Panc1 (cell line): ENCODE measurements at places on chromosomes 3 and 15.

DNA sequence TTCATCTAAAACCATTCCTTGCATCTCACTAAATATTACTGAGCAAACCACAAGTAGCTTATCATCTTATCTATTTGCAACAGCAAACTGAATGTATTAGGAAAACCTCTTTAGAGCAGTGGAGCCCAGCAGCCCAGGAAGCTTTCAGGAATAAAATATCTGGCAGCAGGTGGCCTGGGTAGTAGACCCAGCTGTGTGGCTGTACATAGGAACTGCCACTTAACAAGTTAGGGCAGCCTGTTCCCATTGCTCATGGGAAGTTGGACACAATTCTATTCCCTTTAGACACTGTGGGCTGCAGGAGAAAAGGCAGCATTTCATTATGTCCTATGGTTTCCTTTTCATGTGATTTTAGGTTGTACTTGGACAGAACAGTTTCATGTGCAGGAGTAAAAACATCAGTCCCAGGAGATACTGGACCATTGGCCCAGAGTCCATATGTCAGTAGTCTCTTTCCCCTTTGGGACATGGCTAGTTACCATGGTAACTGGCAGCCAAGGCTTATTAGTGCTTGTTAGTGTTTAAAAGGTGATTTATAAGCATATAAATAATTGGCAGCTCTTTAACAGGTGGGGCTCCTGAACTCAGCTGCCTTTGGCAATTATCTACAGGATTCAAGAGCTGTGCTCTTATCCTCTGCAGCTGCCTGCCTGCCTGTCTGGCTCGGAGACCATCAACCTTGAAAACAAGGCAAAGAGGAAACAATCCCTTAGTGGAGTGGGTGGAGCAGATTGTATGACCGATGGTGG is 28.9 kb upstream of the LSAMP start:
- no peaks in the 10 kb centered on the region for H3K36me3 ChIP-seq
- no peaks in the 10 kb centered on the region for H3K4me1 ChIP-seq
- no peak overlapping the region for H3K4me3 ChIP-seq
- H3K27ac ChIP-seq, result no peak overlapping the region

- peaks cover 3% of the 10 kb centered on the region; the same call in 1 of the 2 replicates for H3K27me3 ChIP-seq
- peak overlapping the region; percentile 80 for H3K4me3 ChIP-seq
- no peaks in the 10 kb centered on the region; the same call in 1 of the 2 replicates for H3K36me3 ChIP-seq
- no peak for DNase-seq
These were observed 531 bp downstream of the LZTFL1 start for GRCh38 chr3:45841420-45841756.

DNA sequence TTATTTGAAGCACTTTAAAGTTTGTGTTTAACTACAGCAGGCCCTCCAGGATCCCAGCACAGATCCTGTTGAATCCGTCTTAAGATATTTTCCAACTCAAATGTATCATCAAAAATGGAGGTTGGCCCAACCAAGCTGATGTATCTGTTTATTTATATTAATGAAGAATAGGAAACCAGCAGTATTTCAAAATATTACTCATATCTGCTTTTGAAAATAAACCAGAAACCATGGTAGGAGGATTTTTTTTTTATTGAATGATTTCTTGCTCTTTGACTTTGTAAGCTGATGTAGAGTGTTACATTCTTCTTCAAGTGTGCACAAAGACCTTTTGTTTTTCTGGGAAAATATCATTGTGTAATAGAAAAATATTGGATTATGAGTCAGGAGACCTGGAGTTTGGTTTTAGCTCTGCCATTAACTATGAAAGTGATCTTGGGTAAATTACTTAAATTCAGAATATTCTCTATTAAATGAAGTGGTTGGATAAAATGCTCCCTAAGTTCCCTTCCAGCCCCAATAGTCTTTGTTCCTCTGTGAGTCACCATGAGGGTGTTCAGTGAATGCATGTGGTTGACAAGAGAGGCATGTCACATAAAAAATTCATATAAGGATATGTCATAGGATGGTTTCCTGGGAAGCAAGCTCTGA is 221.3 kb upstream of the GAP43 start:
- H3K4me3 ChIP-seq, result no peak overlapping the region
- no peaks in the 10 kb centered on the region for H3K4me1 ChIP-seq
- DNase-seq, result no peak
- H3K36me3 ChIP-seq, result no peaks in the 10 kb centered on the region
- H3K27me3 ChIP-seq, result no peaks in the 10 kb centered on the region
- no peak overlapping the region for H3K27ac ChIP-seq

- no peaks in the 10 kb centered on the region for H3K36me3 ChIP-seq
- DNase-seq, result no peak
- H3K4me3 ChIP-seq, result no peak overlapping the region
These were observed 63.5 kb upstream of the GOLGA8A start for GRCh38 chr15:34501131-34501530.

- H3K27ac ChIP-seq, result no peak overlapping the region
- H3K4me1 ChIP-seq, result peaks cover 25% of the 10 kb centered on the region
- no peak for DNase-seq
These were observed 27.3 kb downstream of the NPTN start for GRCh38 chr15:73605759-73606436.

DNA sequence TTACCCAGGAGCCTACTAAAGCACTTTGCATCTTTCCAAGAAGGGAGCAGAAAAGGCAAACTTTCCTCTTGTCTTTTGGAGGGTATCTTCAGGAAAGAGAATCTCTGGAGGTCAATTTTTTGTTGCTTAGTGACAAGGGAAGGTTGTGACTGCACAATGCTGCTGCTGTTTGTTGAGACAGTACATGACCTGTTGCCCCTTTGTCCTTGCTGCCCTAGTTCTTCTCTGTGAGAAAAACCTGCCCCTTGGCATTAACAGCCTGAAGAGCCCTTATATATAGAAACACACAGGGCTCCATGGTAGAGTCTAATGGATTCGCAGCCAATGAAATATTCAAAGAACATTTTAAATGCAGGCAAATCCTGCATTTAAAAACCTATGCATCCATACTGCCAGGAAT is 20.3 kb downstream of the KLHDC8B start:
- no peaks in the 10 kb centered on the region for H3K4me1 ChIP-seq
- DNase-seq, result no peak
- no peaks in the 10 kb centered on the region for H3K36me3 ChIP-seq
- no peaks in the 10 kb centered on the region for H3K27me3 ChIP-seq
- H3K4me3 ChIP-seq, result no peak overlapping the region

DNA sequence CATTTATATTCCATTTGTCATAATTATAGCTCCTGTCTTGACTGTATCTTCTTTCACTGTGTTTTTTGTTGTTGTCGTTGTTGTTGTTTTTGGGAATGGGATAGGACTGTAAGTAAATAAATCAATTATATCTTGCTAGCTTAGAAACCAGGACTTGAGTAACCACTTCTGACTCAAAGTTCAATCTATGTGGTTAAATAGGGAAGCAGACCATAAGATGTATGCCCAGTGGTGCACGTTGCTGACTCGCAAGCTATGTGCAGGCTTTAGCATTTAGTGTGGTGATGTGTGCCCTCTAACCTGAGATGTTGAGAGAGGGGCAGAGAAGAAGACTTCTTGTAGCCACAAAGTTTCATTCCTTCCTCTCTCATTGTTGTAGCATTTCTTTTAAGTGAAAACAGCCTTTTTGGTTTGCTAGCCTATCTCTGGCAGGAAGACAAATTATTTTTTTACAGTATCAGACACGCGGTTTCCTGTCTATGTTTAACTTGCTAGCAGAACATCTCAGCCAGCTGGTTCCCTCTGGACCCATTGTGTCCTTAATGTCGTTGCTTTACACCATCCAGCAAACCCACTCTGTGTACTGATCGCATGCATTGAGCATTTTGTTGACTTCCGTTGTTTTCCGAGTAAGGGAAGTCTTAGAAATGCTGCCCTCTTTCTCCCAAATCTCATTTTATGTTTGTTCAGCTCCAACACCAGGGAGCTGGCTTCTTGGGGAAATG is 52.1 kb downstream of the TGFBR2 start:
- no peaks in the 10 kb centered on the region; the same call in none of the 2 replicates for H3K36me3 ChIP-seq
- peaks cover 45% of the 10 kb centered on the region for H3K4me1 ChIP-seq
- peak overlapping the region; percentile 91 for H3K27ac ChIP-seq

DNA sequence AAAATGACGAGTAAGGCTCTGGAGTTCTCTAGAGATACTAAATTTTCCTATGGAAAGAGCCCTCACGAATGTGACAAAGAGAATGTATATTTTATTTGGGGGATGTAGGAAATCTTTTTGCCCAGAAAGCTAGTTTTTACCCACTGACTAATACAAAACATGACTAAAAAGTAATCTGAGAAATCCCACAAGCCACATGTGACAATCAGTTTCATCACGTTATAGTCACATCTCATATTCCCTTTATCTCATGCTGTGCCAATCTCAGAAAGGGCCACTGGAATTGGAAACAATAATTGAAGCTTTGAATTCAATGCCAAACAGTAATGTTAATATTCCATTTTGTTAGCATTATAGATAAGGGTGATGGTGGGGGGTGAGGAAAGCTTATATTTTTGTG is 509.0 kb upstream of the GOLIM4 start:
- no peak overlapping the region for H3K27ac ChIP-seq
- no peaks in the 10 kb centered on the region for H3K36me3 ChIP-seq
- H3K4me1 ChIP-seq, result no peaks in the 10 kb centered on the region
- DNase-seq, result no peak

DNA sequence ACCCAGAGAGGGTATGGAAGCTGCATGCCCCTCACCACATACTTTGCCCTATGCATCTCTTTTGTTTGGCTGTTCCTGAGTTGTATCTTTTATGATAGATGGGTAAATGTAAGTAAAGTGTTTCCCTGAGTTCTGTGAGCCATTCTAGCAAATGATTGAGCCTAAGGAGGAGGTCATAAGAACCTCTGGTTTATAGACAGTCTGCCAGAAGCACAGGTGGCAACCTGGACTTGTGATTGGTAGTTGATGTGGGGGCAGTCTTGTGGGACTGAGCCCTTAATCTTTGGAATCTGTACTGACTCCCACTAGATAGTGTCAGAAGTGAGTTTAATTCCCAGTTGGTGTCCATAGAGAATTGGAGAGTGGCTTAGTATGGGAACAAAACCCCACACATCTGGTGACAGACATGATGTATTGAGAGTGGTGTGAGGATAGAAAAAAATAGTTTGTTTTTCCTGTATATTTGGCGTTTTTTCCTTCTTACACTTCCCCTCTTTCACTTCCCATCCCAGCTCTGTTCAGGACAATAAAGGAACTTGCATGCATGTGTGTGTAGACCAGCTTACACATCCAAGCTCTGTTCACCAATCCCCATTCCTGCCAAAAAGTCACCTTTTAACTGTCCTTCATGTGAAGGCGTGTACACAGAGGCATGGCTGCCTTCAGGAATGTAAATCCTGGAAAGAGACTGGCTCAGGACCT is 38.1 kb upstream of the SPPL2A start:
- no peak overlapping the region for H3K4me3 ChIP-seq
- no peaks in the 10 kb centered on the region for H3K27me3 ChIP-seq
- no peaks in the 10 kb centered on the region for H3K4me1 ChIP-seq

- no peaks in the 10 kb centered on the region for H3K27me3 ChIP-seq
- H3K4me3 ChIP-seq, result no peak overlapping the region
- H3K27ac ChIP-seq, result peak overlapping the region; percentile 52; the same call in 1 of the 2 replicates
These were observed 120.7 kb downstream of the VGLL4 start for GRCh38 chr3:11522953-11523571.

GRCh38 chr3:134074001-134074789 is 44.5 kb upstream of the SLCO2A1 start:
- no peak overlapping the region for H3K27ac ChIP-seq
- no peak overlapping the region for H3K4me3 ChIP-seq
- no peak for DNase-seq
- H3K4me1 ChIP-seq, result no peaks in the 10 kb centered on the region
- H3K36me3 ChIP-seq, result no peaks in the 10 kb centered on the region

DNA sequence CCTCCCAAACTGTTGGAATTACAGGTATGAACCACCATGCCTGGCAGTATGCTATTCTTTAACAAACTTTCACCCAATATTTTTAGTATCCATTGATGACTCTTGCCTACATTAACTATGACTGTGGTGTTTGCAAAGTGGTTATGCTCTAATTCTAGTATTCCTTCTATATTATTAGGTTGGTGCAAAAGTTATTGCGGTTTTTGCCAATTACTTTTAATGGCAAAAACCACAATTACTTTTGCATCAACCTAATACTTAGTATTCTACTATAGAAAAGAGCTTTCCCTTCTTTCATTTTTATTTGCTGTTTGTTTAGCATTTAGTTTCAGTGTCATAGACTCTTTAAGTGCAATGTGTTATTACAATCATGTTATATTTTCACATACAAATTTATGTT is 760.6 kb downstream of the NR2F2 start:
- no peaks in the 10 kb centered on the region for H3K36me3 ChIP-seq
- no peaks in the 10 kb centered on the region for H3K27me3 ChIP-seq
- DNase-seq, result no peak

DNA sequence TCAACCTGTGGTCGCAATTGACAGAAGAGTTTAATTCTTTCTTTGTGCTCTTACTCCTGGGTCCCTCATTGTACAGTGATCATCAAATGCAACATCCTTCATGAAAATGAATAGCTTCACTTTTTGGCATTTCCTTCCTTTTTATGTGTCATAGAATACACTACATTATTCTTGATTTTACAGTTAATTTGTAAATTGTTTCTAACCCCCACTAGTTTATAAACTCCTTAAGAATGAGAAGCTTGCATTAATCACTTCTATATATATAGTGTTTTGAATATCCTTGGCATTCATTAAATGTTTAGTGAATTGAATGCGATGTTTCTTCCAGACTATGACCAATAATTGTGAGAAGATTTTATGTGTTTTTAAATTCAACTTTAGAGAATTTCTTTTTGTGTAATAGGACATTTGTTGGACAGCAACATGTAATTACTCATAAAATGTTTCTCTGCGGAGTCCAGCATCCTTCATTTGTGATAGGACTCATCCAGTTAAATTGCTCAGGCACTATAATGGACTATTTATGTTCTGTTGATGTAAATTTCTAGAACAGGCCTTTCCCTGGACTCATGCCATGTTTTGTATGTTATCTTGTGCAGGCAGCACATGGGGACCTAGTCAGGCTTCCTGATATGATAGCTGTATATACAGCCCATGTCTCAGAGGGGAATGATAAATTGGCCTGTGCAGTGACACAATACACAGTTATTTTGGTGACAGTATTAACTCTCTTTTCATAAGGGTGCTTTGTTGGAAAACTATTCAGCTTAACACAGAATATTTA is 51.3 kb downstream of the MBNL1 start:
- no peak overlapping the region for H3K4me3 ChIP-seq
- no peaks in the 10 kb centered on the region for H3K27me3 ChIP-seq
- H3K27ac ChIP-seq, result no peak overlapping the region
- no peak for DNase-seq
- H3K4me1 ChIP-seq, result peaks cover 45% of the 10 kb centered on the region

DNA sequence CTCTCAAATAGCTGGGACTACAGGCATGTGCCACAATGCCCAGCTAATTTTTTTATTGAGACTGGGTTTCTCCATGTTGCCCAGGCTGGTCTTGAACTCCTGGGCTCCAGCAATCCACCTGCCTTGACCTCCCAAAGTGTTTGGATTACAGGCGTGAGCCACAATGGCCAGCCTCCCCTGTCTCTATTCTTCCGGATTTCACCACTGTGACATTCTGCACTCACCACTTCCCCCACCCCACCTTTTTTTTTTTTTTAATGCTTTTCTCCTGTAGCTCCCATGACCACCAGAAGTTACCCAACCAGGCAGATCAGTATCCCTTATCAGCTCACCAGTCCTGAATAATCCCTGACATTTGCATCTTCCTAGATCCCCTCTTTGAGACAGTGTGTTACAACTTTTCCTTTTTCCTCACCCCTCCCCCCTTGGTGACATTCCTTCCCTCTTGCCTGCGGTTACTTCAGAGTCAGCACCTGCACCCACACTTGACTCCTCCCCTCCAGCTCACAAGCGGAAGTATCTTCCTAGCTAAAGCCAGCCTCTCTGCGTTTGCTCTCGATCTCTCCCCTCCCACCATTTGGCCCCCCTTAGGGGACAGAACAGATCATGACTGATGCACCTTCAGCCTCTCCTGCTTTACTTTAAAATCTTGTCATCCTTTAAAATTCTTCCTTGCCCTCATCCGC is 13.5 kb upstream of the ZNF592 start:
- no peaks in the 10 kb centered on the region for H3K36me3 ChIP-seq
- peaks cover 6% of the 10 kb centered on the region; the same call in 1 of the 2 replicates for H3K4me1 ChIP-seq
- no peak overlapping the region for H3K4me3 ChIP-seq
- H3K27ac ChIP-seq, result no peak overlapping the region
- H3K27me3 ChIP-seq, result no peaks in the 10 kb centered on the region
